ENCODE measurements at places on chromosomes 2 and 18. TPM values are rescaled to one million over a fixed set of nuclear protein-coding genes. Genes with fewer than 3 reads are reported as not detected.

The ZNF236 gene
- total RNA-seq = 6.3 TPM

DNA sequence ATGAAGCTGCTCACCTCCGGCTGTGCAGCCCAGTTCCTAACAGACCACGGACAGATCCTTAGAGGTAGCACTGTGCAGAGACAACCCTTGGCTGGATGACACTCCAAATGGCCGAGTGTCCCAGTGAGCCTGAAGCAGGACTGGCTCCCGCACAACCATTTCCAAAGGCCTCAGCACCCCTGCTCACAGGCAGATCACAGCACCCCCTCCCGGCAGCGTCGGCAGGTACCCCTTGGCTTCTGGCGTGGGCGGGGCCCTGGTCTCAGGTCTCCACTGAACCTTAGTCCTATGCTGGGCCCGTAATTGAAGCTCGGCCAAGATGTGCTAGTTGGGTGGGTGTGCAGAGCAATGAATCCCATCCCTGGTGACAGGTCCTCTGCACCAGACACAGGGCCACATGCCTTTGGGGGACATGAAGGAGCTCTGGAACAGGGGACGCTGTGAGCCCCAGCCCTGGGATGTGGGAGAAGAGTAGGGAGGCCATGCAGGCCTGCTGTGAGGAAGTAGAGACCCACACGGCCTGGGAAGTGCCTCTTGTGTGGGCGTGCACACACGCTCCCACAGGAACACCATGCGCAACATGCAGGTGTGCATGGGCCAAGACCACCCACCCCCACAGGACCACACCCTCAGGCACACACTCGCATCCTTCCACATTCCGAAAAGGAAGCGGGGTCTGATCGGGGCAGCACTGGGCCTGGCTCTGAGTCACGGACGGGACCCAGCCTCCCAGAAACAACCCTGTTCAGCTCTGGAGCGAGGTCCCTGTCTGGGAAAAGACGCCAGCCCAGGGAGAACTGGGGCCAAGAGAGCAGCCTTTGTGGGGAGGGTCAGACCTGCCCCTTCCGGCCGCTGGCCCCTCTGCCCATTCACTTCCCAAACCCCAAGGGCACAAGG lies 2.8 kb downstream of the DUSP2 start:
- no peak for DNase-seq

DNA sequence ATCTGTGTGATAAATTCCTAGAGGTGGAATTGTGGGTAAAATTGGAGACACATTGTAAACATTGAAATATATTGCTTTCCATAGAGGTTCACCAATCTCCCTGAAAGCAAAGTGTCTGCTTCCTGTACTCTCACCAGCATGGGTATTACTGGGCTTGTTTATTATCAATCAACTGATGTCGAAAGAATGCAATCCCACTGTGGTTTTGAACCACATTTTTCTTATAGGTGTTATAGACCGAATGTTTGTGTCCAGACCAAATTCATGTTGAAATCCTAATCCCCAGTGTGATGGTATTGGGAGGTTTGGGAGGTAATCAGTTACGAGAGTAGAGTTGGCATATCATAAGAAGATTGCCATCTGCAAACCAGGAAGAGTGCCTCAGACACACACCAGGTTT lies 1212.4 kb downstream of the LRP1B start:
- no peak for DNase-seq

DNA sequence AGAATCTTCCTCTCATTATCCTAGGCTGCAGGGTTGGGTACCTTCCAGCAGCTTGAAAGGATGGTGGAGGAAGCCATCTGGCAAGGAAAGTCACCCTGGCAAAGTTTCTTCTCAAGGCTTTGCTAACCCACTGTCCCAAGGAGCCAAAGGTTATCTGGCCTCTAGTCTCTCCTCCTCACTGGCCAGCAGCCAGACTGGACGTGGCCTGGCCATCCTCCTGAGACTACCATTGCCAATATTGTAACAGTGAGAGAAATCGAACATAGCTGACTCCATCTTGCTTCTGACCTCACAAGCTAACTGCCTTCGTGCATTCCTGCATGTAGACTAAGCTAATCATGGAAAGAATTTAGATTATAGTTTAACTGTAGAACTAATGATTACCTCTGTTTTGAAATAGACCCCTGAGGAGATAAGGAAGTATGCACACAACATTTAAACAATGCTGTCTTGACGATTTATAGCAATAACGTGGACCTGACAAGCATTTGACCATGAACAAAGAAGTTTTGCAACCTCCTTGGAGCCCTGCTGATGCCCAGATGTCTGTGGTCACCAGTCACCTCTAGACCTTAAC lies 7.8 kb upstream of the ANXA4 start:
- no peak for DNase-seq

GRCh38 chr2:239442192-239442591 lies 41.4 kb upstream of the HDAC4 start:
- DNase-seq = no peak

The CIDEA gene
- total RNA-seq = not detected

DNA sequence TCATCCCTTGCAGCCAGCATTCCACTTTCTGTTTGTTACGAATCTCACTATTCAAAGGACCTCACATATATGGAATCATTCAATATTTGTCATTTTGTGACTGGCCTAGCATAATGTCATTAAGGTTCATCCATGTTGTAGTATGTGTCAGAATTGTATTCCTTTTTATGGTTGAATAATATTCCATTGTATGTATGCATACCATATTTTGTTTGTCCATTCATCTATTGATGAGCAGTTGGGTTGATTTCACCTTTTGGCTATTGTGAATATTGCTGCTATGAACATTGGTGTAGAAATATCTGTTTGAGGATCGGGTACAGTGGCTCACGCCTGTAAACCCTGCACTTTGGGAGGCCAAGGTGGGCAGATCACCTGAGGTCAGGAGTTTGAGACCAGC lies 35.0 kb downstream of the PSMD14 start:
- no peak for DNase-seq

The LYPD1 gene
- not detected for total RNA-seq

DNA sequence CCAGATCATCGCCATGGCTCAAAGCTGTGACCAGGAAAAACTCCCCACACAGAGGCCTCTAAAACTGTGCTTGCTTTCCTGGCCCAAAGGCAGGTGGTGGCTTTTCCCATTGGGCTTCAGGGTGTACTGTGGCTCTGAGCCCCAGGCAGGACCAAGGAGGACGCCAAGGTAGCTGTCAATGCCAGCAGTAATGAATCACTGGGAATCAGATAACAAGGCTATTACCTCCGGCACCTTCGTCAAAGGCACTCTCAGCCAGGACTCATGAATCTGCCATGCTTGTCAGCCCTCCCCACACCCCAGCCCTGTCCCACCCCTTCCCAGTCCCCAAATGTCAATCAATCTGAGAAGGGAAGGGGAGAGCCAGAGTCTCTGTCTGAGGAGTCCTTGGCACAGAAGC lies 27.9 kb upstream of the EN1 start:
- DNase-seq = no peak

GRCh38 chr18:50559752-50560680 lies at the start of gene MAPK4:
Gene MAPK4, plus strand, starts transcription at chr18:50560087. Its CDS starts 103,872 bp downstream, at chr18:50663959.
- no peak for DNase-seq
